ENCODE measurements at places on chromosomes 4 and X.

GRCh38 chrX:119880552-119881437 is 9.2 kb downstream of the NDUFA1 start:
- DNase-seq = peak; percentile 51

- DNase-seq = no peak
Measured at GRCh38 chrX:120372667-120373370, 10.9 kb downstream of the ATP1B4 start.

- no peak for DNase-seq
Measured at GRCh38 chr4:99330648-99331047, 9.4 kb upstream of the ADH1B start.

DNA sequence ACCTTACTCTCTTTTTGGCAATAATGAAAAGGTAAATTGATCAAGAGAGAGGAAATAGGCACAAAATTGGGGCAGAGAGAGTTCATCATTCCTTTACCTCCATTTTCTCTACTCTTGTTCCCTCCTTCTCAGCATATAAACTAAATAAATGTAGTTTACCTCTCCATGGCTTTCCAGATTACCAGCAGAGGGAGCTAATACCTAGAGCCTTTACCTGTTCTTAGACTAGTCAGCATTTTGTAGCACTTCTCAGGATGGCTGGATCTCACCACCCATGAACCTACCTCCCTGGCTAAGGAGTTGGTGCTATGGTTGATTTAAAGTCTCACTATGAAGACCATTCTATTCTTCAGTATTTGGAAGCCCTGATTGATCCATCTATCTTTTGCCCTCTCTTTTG is 15.7 kb downstream of the OFD1 start:
- DNase-seq = peak; percentile 73

DNA sequence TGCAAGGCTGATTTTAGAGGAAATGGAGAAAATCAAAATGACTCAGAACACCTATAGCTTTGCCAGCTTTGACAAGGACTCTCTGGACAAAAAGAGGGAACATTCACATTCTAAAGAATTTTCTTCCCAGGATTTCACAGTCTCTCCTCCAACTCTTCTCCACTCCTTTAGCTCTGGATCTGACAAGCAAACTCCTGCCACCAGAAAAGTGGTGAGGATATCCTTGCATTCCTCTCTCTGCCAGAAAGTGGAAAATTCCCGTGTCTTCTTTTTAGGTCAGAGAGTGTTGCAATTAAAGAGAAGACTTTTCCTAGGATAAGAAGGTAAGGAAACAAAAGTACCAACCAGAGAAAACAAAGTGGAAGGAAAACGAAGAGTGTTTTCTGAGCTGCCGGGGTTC is 16.1 kb upstream of the PDGFRA start:
- DNase-seq = no peak

DNA sequence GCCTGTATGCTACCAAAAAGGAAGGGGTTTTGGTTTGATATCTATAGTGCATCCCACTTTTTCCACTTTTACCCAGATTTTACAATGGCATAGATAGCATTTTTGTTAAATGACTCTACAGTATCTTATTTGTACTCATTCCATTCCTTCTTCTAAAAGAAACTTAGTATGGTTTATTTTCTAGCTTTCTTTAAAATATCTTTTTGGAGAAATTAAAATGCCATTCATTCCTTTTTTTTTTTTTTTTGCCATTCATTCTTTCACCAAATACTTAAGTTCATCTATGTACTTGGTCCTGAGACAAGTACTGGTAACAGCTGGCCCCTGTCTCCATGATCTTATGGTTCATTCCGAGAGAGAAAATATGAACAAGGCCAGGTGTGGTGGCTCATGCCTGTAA is 49.1 kb downstream of the MID1 start:
- no peak for DNase-seq

- no peak for DNase-seq
Measured at GRCh38 chrX:148878371-148878770, 378.0 kb downstream of the AFF2 start.

- no peak for DNase-seq
Measured at GRCh38 chrX:153967536-153968224, 3.9 kb downstream of the HCFC1 start.

DNA sequence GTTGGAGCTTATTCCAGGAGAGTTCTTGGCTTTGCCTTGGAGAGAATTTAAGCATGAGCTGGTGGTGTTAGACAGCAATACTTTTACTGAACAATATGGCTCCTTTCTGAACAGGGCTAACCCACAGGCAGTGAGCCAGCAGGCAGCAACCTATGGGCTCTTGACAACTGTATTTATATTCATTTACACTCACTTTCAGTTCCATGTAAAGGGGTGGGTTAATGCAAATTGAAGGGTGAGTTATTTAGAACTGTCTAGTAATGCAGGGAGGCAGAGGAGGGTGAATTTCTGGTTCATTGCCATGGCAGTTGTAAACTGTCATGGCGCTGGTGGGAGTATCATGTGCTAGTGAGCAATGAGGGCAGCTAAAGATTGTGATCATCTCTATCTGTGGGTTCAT is 15.7 kb downstream of the FOXR2 start:
- no peak for DNase-seq

- DNase-seq = no peak
Measured at GRCh38 chr4:117637347-117637746, 396.9 kb upstream of the NDST3 start.

DNA sequence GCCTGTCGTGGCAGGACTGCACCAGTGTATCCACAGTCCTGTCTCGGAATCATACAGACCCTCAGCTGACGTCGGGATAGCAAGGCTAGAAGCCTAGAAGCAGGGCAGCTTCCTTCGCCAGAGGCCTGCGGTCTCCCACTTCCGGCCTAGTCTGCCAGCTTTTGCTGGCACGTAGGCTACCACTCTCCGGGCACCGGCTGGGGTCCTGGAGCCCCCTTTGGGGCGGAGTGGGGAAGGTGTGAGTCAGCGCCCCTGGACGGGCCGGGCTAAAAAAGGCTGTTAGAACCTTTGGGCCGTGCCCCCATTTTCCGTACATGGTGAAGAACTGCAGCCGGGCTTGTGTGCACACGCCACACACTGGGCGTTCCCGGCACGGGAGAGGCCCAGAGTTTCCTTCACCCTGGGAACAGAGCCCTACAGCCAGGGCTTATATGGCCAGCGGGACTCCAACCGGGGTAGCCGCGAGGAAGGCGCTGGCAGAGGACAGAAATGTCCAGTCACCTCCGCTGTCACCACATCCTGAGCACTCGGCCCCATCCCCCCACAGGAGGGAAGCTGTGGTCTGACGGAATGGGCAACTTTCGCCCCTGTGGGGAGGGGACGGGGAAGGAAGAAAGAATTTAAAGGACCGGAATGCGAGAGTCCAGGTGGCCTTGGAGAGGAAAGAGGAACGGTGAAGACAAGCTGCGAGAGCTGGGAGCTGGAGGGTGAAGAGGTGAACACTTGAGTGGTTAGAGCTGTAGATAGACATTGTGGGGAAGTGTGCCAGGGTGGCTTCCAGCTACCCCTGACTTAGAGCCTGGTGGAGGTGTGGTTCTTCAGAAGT is 4.6 kb downstream of the MAGIX start:
- peak; percentile 71 for DNase-seq

GRCh38 chr4:25308761-25309160 is 3.8 kb upstream of the ZCCHC4 start:
- DNase-seq = no peak

DNA sequence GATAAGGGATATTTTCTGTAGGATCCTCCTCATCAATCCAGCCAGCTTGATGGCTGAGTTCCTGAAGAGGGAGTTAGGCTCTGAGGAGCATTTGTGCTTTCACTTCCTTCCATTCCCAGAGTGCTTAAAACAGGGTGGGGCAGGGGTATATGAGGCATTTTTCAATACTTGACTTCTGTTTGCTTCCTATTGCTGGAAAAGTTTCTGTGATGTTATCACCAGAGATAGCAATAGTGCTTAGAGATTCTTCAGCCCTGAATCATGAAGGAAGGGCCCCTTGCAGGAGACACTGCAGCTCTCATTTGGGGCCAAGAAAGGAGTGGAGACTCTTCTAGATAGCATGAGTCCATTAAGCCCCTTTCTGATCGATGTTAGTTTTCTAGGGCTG is 166.7 kb upstream of the RPS6KA3 start:
- DNase-seq = no peak

- no peak for DNase-seq
Measured at GRCh38 chrX:7269589-7269988, 121.6 kb upstream of the PUDP start.

DNA sequence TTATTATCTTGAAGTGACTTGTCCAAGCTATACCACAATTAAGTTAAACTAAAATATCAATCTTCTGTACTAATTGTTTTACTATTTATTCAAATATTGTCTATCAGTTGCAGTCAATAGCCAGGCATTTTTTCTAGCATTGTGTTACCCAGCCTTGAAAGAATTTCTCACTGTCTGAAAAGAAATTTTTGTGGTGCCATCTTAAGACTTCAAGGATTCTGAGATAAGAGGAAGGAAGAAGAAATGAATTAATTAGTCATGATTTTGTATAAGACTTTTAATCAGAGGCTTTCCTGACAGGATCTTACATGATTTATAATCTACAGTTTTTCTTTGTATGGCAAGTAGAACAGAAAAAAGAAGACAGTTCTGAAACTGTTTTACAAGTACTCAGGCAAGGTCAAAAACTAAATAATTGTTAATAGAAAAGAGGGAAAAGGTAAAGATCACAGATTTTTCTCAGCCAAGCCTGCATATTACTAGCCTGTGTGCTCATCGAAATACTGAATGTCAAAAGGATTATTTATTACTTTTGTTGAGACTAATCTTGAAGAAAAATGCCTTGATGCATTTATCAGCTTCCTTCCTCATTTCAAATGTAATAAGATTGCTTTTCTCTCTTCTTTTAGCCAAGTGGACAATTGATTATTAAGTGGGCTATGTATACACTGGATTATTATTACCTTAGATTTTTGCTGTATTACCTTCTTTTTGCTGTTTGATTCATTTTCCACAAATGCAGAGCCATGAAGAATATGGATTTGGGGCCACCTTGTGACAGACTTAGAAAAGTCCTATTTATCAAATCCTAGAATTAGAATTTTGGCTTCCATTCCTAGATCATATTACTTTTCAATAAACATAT is 53.8 kb downstream of the CXCL1 start:
- no peak for DNase-seq

DNA sequence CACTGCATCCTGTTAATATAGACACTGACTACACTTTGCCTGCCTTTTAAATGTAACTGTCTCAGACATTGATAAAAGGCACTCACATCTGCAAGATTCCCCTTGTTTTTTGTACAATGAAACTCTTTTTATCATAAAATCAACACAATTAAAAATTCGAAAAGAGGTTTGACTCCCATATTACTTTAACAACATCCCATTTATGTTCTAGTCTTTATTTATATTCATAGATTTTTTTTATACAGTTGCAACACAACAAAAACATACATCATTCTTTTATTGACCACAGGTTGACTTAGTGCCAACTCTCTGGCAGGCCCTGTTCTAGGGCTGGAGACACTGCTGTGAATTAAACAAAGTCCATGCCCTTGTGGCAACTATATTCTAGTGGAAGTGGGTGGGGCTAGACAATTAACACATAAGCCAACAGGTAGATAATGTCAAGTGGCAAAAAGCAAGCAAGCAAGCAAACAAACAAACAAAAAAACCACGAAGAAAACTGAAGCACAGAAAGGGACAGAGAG is 36.8 kb downstream of the ANK2 start:
- DNase-seq = no peak

DNA sequence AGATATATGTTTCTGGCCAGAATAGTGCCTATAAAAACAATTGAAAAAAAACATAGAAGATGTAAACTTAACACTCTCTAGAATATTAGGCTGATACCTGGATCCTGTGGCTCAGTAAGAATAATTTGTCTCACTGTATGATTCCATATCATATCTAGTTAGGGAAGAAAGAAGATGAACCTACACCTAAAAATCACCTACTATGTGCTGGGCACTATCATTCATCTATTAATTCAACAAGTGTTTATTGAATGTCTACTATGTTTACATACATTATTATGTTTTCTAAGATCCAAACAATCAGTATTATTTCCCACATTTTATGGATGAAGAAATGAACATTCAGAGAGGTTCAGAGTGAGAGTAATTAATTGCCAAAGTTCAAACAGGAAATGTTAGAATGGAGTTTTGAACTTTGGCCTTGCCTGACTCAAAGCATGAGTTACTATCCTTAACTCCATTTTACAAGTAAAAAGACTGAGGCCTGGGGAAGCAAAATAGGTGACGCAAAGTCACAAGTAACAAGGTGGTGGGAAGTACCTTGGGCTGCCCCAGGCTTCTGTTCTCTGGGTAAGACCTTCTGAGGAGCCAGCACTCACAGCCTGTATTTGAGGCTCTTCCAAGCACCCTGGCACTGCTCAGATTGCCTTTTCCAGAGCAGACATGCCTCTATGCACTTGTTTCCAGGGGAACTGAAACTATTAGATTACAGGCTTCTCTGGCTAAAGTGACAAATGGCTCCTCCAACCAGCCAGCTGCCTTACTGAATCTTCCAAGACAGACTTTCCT is 111.1 kb upstream of the ACSL4 start:
- DNase-seq = no peak

GRCh38 chr4:152112190-152112589 is 351.4 kb upstream of the GATB start:
- DNase-seq = no peak

DNA sequence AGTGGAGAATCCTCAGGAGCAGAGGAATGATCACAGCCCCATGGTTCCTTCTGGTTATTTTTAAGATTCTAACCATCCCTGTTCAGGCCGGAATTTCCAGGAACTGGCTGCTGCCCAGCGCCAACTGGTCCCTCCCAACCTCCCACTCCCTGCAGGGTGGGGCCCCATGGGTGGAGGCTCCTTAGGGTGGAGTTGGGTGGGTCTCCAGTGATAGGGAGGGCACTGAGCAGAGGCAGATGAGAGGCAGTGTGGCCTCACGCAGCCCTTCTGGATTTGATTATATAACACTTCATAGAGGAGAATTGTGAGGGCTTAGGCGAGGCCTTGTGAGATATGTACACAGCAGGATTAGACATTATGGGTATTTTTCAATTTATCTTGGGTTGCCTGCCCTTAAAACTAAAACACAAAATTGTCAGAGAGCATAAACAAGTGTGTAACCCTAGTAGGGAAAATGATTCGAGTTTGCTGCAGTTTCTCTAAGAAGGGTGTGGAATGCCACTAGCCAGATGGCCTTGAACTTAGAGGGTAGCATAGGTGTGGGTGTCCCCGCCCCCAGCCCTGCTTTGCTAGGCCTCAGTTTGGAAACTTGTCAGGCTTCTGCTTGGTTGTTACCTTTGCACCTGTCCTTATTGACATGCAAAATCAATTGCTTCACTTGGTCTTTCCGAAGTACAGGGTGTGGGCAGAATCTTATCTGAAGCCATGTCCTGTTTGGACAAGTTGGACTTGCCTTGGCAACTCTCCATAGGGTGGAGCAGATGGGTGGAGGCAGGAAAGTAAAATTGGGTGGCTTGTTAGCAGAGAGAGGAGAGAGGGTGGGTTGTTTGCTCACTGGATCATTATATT is 9.4 kb downstream of the KLF3 start:
- peak; percentile 93 for DNase-seq

All from hematopoietic multipotent progenitor cell treated with erythropoietin and hydrocortisone succinate and interleukin-3 and kit ligand, for 17 days (in vitro differentiated cells).